ENCODE measurements at places on chromosomes 12 and 14. TPM values are rescaled to one million over a fixed set of nuclear protein-coding genes. Genes with fewer than 3 reads are reported as not detected.

GRCh38 chr14:37816135-37816534 lies 220.7 kb downstream of the TTC6 start:
- no peak for DNase-seq

The RNASE12 gene
- not detected for polyA plus RNA-seq

- DNase-seq, result no peak
Measured at GRCh38 chr12:132230381-132230780, 86.1 kb downstream of the NOC4L start.

The TSHR gene
- polyA plus RNA-seq, result 4.4 TPM

GRCh38 chr14:103207388-103208072 lies 84.3 kb downstream of the TNFAIP2 start:
- no peak for DNase-seq

DNA sequence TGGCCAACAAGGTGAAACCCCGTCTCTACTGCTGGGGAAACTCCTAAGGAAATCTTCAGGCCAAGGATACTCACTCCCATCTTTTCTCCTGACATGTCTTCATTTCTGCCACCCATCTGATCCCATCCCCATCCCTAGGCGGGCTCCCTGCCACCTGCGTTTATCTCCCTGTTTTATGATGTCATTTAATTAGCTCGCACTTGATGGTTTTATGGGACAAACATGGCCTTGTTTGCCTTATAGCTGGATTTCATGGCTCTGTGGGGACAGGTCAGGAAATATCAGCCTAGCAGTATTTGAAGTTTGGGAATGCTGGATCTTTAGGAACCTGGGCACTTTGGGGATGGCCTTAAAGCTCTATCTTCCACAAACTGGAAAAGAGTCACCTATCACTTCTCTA lies 88.5 kb upstream of the CISTR start:
- DNase-seq, result no peak
